ENCODE measurements at places on chromosomes 2 and 18.

GRCh38 chr2:81437456-81438000 lies 1133.0 kb upstream of the LRRTM1 start:
- no peak for DNase-seq

DNA sequence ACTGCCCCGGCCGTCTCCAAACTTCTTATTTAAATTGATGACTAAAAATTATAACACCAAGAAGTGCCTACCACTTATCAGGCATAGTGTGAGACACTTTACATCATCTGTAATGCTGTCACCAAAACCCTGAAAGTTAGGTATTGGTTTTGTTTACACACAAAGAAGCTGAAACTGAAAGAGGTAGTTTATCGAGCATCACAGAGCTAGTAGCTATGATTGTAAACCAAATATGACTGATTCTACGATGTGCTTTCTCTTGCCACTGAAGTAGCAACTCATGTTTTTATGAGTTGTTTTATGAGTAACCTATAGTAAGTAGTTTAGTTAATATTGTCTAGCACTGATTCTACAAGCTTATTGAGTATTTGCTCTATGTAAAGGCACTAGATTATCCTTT lies 31.5 kb downstream of the DYNC1I2 start:
- no peak for DNase-seq

DNA sequence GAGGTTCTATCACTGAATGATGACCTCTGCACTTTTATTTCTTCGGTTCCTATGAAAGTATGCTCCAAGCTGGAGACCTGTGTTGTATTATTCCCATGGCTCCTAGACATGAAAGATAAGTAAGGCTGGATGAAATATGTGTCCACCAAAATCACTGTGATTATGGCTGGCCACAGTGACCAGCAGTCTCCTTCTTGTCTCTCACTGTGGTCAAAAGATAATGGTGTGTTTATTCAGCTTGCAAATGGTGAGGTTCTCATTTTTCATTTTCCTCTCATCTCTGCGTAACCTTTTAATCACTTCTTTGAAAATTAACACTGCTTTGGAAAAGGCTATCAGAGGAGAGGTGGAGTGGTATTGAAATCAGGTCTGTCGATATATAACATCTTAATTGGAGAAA lies 107.8 kb upstream of the DAPL1 start:
- no peak for DNase-seq

DNA sequence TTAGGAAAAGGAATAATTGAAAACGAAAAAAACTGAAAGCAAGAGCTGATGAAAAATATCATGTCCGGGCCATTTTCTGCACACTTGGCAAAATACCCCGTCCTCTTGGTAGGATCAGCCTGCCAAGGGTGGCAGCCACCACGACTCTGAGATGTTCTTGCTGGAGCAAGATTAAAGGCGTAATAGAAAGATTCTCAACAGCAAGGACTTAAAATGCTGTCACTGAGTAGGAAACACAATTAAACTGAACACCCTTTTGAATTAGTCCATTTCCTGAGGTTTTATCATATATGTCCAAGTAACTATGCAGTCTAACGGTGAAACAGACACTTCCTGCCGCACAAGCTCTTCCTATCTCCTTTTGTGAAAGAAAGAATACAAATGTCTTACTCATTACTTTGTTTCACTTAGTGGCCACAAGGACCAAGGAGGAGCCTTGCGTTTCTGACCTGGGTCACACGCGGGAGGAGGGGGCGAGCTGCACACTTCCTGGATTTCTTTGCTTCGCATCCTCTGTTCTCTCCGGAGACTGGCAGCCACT lies 222.7 kb downstream of the PIEZO2 start:
- DNase-seq, result peak; percentile 89

GRCh38 chr2:150119819-150120218 lies 367.6 kb downstream of the RND3 start:
- DNase-seq, result no peak

GRCh38 chr2:43701111-43701510 lies 24.9 kb upstream of the C1GALT1C1L start:
- DNase-seq, result no peak

- DNase-seq, result no peak
Observed at GRCh38 chr2:98160554-98160953, 73.6 kb downstream of the VWA3B start.

DNA sequence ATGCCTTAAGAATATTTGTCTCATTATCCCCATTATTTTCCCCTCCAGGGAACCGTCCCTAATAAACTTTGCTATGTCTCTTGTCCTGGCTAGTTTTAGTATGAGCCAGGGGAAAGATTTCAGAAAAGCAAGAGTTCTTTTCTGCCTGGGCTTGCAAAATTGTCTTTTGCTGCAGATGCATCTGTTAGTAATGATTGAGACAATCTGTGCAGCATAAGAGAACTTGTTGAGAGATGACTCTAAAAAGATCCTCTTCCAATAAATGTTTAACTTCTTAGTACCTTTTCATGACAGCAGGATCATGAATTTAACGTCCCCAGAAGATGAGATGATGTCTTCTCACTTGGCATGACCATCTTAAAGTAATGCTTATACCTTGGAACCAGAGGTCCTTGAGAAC lies 172.5 kb upstream of the CREB1 start:
- DNase-seq, result no peak

- DNase-seq, result no peak
Observed at GRCh38 chr2:147394179-147394790, 450.5 kb upstream of the ACVR2A start.

GRCh38 chr2:146363731-146364130 lies 1481.1 kb upstream of the ACVR2A start:
- no peak for DNase-seq

- DNase-seq, result no peak
Observed at GRCh38 chr18:55083461-55083860, 124.2 kb upstream of the CCDC68 start.

DNA sequence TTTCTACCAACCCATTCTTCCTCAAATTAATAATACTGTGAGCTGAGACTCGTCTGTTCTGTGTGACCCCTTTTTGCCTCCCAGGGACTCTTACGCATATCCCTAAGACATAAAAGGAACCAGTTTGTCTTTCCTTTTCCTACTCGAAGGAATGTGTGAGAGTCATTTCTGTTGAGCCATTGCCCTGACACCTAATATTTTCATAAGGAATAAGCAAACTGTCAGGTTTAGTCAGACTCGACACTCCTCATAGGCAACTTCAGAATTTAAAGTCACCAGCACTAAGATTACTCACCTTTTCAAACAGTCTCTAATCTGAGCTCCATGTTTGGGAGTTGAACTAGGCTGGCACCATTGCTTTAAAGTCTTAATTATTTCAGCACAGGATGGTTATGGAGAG lies 305.5 kb downstream of the IKZF2 start:
- DNase-seq, result peak; percentile 44

DNA sequence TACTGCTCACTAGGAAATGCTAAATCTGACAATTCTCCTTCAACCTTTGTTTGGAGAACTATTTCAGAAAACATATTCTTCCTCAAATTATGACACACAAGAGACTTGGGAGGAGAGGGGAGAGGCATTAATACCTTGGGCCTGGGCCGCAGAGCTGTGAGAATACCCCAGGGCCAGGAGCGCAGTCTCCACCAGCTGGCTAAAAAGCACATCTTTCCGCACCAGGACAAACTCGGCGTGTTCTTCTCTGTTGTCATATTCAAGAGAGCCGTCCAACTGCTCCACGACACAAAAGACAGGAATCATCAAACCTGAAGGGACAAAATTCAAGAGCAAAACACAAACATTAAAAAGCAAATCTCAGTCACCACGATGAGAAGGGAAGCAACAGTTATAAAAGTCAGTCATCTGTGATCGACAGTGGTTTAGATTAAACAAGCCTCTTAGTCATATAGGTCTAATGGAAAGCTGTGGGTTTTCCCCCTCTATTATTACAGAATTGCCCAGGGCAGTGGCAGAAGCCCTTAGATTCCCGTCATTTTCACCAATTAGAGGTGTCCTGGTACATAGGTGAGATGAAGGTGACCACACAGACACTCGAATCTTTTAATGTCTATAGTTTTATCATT lies 24.4 kb downstream of the SATB2 start:
- DNase-seq, result peak; percentile 35

- peak; percentile 15 for DNase-seq
Observed at GRCh38 chr2:45812011-45812500, 160.6 kb downstream of the PRKCE start.

DNA sequence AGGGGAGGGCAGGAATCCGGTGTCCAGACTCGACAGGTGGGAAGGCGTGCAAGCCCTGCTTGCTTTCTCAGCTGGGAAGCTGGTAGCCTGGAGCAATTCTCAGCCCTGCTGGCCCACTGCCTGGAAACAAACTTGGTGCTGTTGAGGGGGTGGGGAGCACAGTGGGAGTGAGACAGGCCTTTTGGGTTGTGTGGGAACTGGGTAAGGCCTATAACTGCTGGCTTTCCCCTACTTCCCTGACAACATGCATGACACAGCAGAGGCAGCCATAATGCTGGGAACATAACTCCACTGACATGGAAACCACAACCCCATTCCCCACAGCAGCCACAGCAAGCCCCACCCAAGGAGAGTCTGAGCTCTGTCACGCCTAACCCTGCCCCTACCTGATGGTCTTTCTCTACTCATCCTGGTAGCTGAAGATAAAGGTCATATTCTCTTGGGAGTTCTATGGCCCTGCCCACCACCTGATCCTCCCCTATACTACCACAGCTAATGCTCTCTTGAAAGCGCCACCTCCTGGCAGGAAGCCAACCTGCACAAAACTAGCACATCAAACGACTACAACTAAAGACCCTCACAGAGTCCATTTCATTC lies 122.9 kb upstream of the ACVR1C start:
- no peak for DNase-seq
